ENCODE measurements at places on chromosomes 4 and X. TPM values are rescaled to one million over a fixed set of nuclear protein-coding genes. Genes with fewer than 3 reads are reported as not detected.

Gene ZIC3
- total RNA-seq = not detected

GRCh38 chrX:40061871-40062524, 35.8 kb downstream of the BCOR start:
- peaks cover 3% of the 10 kb centered on the region for H3K4me1 ChIP-seq
- H3K4me3 ChIP-seq = no peak overlapping the region
- no peaks in the 10 kb centered on the region for H3K27me3 ChIP-seq
- no peak for DNase-seq
- no peak overlapping the region for H3K27ac ChIP-seq

- no peak overlapping the region for H3K4me3 ChIP-seq
- H3K36me3 ChIP-seq = no peaks in the 10 kb centered on the region
- peaks cover 34% of the 10 kb centered on the region for H3K27me3 ChIP-seq
- peaks cover 7% of the 10 kb centered on the region for H3K4me1 ChIP-seq
Measured at GRCh38 chrX:2584251-2585157, 83.7 kb upstream of the DHRSX start.

DNA sequence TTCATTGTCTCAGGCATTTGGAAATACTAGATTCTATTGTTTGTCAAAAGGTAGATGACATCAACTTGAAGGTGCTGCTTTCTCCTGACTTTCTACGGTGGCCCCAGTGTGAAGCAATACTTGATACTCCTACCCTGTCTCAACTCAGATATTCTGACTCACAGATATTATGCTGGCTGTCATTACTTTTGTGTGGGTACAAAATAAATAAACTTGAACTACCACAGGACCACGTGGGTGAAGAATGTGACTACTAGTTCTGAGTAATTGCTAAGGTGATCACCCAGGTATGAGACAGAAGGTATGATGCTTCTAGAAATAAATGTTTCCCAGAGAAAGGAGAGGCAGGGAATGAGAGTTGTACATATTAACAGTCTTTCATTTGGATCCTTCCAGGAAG, 275.3 kb upstream of the SPOCK3 start:
- no peaks in the 10 kb centered on the region for H3K4me1 ChIP-seq
- DNase-seq = no peak
- no peak overlapping the region for H3K27ac ChIP-seq
- H3K27me3 ChIP-seq = no peaks in the 10 kb centered on the region
- no peaks in the 10 kb centered on the region for H3K36me3 ChIP-seq

DNA sequence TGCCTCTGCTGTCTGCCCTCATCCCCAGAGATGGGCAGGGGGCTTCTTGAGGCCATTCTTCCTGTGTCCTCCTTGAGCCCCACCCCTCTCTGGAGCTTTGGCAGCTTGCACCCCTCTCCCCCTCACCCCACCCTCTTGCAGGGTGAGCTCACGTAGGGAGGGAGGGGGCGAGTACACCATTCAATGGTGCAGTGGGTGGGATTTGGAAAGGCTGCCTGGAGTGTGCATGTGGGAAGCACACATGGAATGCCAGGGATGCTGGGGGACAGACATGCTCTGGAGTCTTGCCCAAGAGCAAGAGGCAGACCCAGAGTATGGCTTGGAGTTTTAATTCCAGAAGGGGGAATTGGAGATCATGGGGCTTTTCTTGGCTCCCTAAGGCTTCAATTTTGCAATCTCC, 5.6 kb downstream of the PAK3 start:
- no peak overlapping the region for H3K4me3 ChIP-seq
- no peaks in the 10 kb centered on the region for H3K4me1 ChIP-seq
- H3K36me3 ChIP-seq = no peaks in the 10 kb centered on the region
- H3K27me3 ChIP-seq = no peaks in the 10 kb centered on the region

DNA sequence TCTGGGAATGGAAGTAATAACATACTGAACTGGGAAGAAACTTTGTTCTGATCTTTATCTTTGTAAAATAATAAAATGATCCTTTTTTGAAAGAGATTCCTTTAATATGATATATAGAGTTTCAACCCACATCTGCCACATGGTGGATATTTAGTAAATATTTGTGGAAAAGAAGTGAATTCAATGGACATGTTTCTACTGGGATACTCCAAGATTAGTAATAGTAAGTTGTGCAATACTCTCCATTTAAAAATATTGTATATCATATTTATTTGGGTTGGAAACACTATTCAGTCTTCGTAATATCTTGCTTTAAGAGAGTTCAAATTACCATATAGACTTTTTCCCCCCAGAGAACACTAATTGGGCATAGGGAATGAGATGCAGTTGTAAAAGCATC, 17.8 kb upstream of the ARSJ start:
- H3K27ac ChIP-seq = no peak overlapping the region
- H3K4me1 ChIP-seq = peaks cover 22% of the 10 kb centered on the region
- H3K36me3 ChIP-seq = no peaks in the 10 kb centered on the region
- no peak overlapping the region for H3K4me3 ChIP-seq

GRCh38 chrX:149036086-149036485, 469.0 kb downstream of the IDS start:
- no peak overlapping the region for H3K27ac ChIP-seq
- no peaks in the 10 kb centered on the region for H3K4me1 ChIP-seq
- no peak for DNase-seq
